ENCODE measurements at places on chromosomes 7 and 10.

- no peak for DNase-seq
Measured at GRCh38 chr7:135713836-135714470, 14.0 kb downstream of the SLC13A4 start.

DNA sequence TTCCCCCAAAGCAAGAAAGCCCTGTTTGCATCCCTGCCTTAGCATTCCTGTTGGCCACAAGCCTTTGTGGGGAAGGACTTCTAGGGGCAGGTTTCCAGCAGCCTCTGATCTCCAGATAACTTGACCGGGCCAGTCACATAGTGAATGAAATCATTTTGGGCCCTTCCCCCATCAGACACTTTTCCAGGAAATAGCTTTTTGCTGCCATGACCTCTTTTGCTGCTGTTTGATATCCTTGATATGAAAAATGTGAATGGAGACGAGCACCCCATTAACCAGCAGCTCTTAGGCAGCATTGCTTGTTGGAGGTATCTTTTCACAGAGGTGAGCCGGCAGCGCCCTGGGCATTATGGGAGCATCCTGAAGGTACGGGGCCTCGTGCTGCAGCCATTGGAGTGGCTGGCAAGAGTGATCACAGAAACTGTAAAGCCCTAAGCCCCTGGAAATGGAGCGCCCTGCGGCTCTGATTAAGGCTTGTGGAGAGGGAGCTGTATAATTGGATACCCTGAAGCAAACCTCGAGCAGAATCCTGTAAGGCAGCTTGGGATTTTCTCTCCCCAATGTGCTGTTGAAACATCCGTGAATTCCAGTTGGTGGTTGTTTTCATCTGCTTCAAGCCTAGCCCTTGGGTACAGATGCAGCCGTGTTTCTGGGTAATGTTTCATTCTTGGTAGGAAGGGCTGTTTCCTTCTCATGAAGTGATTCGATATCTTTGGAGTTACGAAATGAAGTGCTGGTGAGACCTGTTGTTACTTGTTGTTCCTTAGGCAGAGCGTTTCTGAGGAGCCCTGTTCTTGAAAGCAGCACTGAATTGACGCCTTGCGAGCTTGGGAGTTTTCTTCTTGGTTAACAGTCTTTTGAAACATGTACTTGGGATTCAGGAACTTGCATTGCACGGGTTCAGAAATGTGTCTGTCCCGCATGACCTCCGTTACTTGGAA lies 179.0 kb downstream of the PTEN start:
- no peak for DNase-seq

- no peak for DNase-seq
Measured at GRCh38 chr7:54904130-54904529, 114.7 kb upstream of the EGFR start.

- DNase-seq = no peak
Measured at GRCh38 chr7:123879628-123880027, 34.7 kb downstream of the HYAL4 start.

DNA sequence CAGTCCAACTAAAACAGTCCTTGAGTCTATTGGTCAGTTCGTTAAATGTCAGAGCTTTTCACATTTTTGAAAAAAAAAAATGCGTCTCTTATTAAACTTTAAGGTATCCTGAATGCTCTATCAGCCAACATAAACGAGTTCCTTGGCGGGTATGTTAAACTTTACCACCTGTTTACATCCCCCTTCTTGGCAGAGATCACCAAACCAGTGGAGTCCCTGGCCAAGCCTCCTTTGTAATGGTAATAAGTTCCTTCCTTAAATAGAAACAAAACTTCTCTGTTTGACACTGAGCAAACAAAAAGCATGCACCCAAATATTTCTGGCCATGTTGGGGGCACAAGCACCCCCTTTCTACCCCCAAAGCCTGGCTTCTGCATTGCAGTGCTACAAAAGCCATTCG lies 3.2 kb downstream of the TRIL start:
- no peak for DNase-seq

DNA sequence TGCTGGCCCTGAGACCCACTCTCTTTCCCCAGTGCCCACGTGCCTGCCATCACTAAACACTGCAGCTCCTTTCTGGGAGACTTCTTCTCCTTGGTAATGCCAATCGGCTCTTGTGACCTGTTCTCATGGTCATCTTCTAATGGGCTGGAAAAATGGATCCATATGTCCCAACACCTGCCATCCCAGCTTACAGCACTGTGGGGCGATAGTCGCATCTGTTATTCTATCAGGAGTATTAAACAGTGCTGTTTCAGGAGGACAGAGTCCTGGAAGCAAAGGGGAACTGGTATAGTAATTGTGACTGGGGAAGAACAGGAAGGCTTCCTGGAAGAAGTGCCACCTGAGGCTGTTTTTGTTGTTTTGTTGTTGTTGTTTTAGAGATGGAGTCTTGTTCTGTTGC lies 411.2 kb downstream of the GLRX3 start:
- no peak for DNase-seq

GRCh38 chr7:70361821-70362220 lies 763.5 kb downstream of the AUTS2 start:
- no peak for DNase-seq

DNA sequence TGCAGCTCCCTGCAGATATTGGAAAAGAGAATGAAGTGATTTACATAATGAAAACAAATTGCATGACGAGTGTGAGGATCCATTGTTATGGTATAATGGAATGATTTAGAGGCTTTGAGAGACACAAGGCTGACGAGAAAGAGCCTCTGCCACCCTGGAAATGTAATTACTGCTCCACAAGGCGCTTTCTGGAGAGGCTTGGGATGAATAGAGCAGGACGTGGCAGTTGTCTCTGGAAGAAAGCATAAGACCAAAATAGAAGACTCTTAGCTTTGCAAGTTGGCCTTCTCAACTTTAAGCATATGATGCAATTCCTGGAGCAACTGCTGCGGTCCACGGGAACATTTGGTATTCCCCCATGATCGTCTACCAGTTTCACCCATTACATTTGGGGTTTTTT lies 181.9 kb upstream of the TCF7L2 start:
- DNase-seq = no peak

- DNase-seq = no peak
Measured at GRCh38 chr10:15315286-15315685, 55.8 kb downstream of the FAM171A1 start.

DNA sequence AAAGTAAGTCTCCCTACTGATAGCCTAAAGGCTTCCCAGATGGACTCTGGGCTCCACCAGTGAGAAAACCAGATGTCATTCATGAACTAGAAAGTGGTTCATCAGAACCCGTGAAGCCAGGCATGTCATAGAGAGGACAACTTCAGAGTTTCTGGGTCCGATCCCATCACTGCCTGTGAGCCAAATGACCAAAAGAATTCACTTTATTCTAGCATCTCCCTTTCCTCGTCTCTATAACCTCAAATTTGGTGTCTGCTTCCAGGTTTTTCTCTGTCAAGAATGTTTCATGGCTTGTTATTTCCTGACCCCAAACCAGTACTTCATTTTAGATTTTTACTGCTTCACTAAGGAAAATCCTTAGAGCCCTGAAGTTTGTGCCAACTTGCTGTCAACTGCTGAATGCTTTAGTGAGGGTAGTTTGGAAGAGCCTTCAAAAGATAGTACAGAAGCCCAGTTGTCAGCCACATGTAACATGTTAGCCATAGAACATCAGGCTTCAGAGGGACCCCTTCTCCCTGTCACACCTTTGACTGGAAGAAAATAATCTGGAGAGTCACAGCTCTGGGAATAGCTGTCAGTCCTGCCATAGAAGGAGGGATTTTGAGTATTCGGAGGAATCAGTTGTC lies 34.0 kb downstream of the ITGB8 start:
- DNase-seq = no peak

All from NK-92 treated with Interleukin-12 subunit alpha and Interleukin-12 subunit beta, amount 100 ng/mL, for 24 hours (cell line).